ENCODE measurements at places on chromosomes 2 and 18. TPM values are rescaled to one million over a fixed set of nuclear protein-coding genes. Genes with fewer than 3 reads are reported as not detected.

DNA sequence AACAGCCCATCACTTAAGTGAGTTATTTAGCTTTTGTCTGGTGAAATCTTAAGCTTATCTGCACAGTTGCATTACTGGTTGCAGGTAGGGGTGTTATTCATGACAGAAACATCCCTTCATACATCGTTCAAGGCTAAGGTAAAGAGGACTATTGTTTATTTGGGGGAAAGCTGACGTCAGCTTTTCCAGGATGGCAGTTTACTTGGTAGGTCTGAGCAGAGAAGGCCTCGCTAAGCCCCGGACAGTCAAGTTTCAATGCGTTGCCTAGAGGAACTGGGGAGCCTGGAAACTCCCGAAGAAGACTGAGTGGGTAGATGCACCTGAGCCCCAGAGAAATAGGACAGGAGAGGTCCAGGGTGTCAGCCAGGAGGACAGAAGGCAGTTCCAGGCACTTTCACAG lies 2.2 kb downstream of the RNU4ATAC start:
- H3K4me1 ChIP-seq: no peaks in the 10 kb centered on the region
- H3K4me3 ChIP-seq: no peak overlapping the region
- H3K27me3 ChIP-seq: no peaks in the 10 kb centered on the region
- H3K36me3 ChIP-seq: no peaks in the 10 kb centered on the region

ADCYAP1 gene
- not detected for total RNA-seq

DNA sequence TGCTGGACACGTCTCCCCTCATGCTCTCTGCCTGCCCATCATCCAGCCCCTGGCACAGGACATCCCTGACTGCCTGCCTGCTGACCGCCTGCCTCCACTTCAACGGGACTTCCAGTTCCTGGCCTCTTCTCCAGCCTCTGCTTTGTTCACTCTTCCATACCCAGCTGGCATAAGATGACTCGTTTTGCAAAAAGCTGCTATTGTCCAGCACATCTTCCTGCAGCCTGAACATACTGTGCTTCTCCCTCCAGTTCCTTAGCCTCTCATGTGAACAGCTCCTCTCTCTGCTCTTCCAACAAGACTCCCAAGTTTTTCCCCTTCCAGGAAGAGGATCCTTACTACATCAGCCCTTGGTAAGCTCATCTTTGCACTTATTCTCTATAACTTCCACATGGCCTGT lies 62.4 kb upstream of the SKOR2 start:
- H3K4me1 ChIP-seq: no peaks in the 10 kb centered on the region
- no peak for DNase-seq
- no peaks in the 10 kb centered on the region for H3K27me3 ChIP-seq
- H3K36me3 ChIP-seq: no peaks in the 10 kb centered on the region
- no peak overlapping the region for H3K4me3 ChIP-seq

GPR75 gene
- 1.1 TPM for total RNA-seq

DNA sequence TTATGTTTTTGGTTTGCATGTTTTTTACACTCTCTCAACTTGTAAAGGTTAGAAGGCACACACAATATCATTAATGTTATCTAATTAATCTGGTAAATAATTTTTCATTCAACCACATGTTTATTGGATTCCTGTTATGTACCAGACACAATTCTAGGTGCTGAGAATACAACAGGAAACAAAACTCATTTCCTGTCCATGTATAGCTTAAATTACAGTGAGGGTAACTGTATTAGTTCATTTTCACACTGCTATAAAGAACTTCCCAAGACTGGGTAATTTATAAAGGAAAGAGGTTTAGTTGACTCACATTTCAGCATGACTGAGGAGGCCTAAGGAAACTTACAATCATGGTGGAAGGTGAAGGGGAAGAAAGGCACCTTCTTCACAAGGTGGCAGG lies 270.5 kb downstream of the TRIB2 start:
- H3K27ac ChIP-seq: no peak overlapping the region
- peaks cover 5% of the 10 kb centered on the region for H3K4me1 ChIP-seq
- no peak overlapping the region for H3K4me3 ChIP-seq
- no peak for DNase-seq

GRCh38 chr2:33383855-33384598 lies 92.4 kb upstream of the RASGRP3 start:
- no peaks in the 10 kb centered on the region for H3K4me1 ChIP-seq
- H3K4me3 ChIP-seq: no peak overlapping the region
- DNase-seq: no peak
- no peaks in the 10 kb centered on the region for H3K36me3 ChIP-seq

GRCh38 chr2:109517118-109517889 lies 96.5 kb downstream of the SEPTIN10 start:
- H3K4me1 ChIP-seq: no peaks in the 10 kb centered on the region
- H3K4me3 ChIP-seq: no peak overlapping the region
